Suppressor macrophage treated with lipopolysaccharide for 1 hour (primary cell): ENCODE measurements at places on chromosomes 5 and 9.
A peak's percentile ranks its signal among the peaks of the same experiment; 100 is the strongest.

DNA sequence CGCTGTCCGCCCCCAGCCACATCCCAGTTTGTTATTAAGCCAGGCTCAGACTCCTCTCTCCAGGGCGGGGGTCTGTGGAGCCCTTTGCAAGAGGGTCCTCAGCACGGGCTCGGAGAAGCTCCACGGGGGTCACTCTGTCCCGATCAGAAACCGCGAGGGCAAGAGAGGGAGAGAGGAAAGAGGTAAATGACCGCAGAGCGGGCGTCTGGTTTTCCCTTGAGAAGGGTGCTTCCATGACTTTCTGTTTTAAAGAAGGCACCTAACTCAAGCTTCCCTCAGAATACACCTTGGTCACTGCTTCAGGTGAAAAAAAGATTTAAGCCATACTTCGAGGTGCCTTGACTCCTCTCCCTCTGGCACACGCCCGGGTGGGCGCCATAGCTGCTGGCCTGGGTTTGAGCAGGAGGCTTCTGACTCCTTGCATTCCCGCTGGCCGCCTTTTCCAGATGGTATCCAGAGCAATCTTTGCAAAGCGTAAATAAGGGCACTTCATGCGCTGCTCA, 5.8 kb upstream of the TERT start:
- DNase-seq, result no peak

- no peak for DNase-seq
These were observed 298.5 kb downstream of the ARHGAP26 start for GRCh38 chr5:143068712-143069111.

DNA sequence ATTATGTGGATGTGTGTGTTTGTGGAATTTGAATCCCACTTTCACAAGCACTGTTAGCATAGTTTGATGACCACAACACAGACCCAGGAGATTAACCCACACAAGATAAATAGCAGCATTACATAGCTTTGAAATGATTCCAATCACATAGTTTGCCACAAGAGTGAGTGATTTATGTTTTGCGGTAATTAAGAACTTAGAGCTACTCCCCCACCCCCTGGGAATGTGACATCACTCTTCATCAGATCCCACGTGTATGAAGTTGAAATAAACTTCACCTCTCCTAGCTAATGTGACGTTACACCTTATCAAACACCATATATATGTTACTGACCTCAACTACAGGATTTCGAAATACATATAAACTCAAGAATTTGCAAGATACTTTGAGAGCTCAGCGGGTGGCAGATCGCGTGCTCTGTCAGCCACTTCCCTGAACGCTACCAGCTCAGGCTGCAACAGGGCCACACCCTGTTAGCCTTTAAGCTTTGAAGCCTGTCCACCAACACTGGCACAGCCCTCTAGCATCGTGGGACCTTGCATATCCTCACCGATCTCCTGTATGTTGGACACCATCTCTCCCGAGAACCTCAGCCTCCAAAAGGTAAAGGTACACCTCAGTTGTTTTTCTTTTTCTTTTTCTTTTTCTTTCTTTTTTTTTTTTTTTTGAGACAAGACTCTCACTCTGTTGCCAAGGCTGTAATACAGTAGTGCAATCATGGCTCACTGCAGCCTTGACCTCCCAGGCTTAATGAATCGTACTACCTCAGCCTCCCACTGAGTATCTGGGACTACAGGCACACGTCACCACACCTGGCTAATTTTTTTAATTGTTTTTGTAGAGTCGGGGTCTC, 1.7 kb upstream of the AGTPBP1 start:
- peak; percentile 57 for DNase-seq

GRCh38 chr9:133986774-133987445, 5.2 kb downstream of the VAV2 start:
- no peak for DNase-seq

- DNase-seq, result no peak
These were observed 11.1 kb upstream of the HTR4 start for GRCh38 chr5:148665431-148665830.
